Stimulated activated CD8-positive, alpha-beta memory T cell treated with anti-CD3 and anti-CD28 coated beads, Interleukin-7, amount 100 ng/mL, for 1 hour (primary cell): ENCODE measurements at places on chromosomes 3 and 15.

GRCh38 chr15:31216215-31216911, 110.3 kb upstream of the KLF13 start:
- DNase-seq: no peak

DNA sequence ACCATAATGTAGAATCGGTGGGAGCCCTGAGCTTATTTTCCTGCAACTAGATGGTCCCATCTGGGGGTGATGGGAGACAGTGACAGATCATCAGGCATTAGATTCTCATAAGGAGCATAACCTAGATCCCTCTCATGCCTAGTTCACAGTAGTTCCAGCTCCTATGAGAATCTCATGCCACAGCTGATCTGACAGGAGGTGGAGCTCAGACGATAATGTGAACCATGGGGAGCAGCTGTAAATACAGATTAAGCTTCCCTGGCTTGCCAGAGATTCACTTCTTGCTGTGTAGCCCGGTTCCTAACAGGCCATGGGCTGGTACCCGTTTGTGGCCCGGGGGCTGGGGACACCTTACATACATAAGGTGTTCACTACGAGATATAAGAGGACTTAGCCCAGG, 67.5 kb upstream of the LRRFIP2 start:
- no peak for DNase-seq

DNA sequence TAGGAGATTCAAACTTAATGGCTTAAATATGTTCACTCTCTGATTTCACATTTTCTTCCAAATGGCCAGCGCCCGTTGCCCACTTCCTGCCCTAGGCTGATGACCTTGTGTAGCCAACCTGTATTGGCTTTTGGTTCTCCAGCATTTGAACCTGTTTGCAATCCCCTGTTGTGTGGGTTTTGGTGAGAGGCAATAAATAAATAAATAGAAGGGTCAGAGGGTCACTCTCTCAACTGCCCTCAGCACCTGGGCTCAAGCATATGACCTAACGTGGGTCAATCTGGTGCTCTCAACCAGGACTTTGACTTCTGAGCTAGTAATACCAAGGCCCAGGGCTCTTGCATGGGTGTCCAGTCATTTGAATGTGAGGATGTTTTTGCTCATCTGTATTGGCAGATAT, 1.8 kb upstream of the SRP14 start:
- DNase-seq: no peak

DNA sequence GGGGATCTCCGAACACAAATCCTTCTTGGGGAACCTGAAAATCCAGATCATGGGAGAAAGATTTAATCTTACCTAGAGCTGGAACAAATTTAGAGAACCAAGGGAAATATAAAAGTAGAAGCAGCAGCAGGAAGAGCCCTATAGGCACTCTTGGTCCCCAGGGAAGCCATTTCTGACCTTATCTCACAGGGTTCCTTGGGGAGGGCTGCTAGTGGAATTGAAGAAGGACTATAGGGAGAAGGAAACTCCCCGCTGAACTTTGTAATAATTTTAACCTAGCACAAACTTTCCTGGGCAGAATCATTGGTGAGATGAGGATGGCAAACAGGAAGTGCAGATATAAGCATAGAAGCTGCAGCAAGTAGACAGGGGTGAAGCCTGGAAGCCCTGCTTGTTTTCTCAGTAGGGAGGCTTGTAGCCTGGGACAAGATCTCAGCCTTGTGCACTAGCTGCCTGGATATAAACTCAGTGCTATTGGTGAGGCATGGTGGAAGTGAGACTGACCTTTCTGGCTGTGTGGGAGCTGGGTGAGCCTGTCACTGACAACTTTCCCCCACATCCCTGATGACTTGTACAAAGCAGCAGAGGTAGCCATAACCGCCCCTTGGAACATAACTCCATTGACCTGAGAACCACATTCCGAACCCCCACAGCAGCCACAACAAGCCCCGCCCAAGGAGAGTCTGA, 343.0 kb upstream of the TGFBR2 start:
- DNase-seq: no peak

DNA sequence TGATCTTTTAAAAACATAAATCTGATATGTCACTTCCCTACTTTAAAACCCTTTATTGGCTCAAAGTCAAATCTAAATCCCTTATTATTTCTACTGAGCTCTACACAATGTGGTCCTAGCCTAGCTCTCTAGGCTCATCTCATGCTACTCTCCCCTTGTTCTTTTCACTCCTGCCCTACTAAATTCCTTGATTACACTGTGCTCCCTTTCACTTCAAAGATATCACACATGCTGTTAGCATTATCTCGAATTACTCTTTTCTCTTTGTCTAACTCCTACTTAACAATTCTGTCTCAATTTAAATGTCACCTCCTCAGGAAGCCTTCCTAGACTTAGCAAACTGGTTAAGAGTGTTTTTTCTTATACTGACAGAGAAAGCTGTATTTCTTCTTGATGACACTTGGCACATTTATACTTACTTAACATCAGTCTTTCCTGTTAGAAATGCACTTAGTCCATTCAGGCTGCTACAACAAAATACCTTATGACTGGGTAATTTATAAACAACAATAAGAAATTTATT, 102.0 kb downstream of the SCAPER start:
- DNase-seq: no peak

- DNase-seq: no peak
Measured at GRCh38 chr3:9091486-9092235, 128.4 kb upstream of the RAD18 start.

DNA sequence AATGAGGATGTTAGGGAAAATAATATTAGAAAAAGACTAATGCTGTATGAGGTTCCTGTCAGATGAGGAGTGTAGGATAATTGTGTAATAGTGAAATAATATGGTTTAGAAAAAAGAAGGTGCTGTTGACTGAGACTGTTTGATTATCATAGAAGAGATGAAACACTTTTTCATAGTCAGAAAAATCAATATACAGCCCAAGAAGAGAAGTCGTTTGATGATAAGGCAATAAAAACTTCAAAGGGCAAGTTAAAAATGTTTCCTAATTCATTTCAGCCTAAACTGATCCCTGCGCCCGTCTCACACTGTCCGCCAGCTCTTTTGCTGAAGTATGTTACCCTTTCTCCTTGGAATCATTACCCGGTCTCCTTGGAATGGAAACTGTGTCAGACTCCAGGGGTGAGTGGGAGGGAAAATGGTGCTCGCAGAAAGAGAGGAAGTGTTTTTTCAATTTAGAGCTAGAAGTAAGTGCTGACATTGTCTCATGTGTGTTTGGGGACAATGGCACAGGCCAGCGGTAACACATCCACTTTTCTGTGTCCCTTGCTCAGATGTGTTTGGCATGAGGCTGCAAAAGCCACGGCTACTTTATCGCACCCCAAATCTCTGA, 23.6 kb downstream of the DUT start:
- DNase-seq: no peak

DNA sequence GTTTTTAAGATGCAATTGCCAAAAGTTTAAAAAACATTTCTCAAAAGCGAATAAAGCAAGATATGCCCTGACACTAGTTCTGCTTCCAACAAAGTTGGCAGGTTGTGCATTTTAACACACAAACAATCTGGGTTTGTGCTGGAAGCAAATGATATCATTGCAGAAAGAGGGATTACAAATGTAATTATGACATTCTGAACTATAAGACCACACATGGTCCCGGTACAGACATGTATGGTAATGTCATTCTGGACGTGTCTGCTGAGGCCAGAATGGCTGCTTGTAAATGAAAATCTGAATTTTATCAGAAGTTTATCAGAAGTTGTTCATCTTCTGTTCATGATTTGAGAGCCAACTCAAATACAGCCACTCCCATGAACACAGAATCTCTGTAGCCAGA, 10.7 kb downstream of the TMC3 start:
- DNase-seq: no peak

GRCh38 chr15:77607894-77608261, 24.8 kb downstream of the LINGO1 start:
- no peak for DNase-seq

DNA sequence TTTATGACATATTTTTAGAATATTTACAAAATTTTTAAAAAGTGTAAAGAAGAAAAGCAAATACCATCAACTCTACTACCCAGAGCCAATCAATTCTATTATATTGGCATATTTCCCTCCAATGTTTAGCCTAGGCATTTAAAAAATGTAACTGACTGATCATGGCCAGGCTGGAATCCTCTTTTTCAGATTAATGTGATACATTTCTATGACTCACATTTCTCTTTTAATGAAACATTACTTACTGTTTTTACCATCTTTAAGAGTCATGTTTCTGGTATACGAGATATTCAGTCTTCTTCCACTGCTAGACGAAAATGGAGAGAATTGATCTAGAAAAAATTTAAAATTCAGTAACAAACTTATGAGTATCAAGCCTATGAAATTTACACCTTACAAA, 53.4 kb upstream of the DCUN1D1 start:
- no peak for DNase-seq

GRCh38 chr15:82894971-82895520, 57.5 kb downstream of the HOMER2 start:
- no peak for DNase-seq

- DNase-seq: no peak
Measured at GRCh38 chr3:41357271-41357670, 158.0 kb downstream of the CTNNB1 start.

- DNase-seq: no peak
Measured at GRCh38 chr15:26038693-26039092, 175.6 kb upstream of the ATP10A start.

- no peak for DNase-seq
Measured at GRCh38 chr3:39413691-39414420, 7.3 kb downstream of the RPSA start.

DNA sequence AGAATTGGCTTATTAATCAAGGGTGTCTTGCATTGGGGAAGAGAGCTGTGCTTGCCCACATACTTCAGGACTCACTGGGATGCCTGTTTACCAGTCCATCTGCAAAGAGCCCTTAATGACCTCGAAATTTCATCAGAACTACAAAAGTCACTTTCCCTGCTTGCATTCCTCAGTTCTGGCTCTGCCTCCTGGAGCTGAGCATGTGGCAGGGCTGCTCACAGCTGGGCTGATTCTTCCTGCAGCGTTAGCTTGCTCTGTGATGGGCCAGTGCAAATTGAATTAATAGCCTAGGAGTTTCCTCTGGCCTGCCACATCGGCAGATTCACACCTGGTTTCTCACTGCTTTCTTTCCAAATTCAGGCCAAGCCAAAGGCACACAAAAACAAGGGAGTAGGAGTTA, 108.9 kb downstream of the DUT start:
- no peak for DNase-seq

GRCh38 chr3:11559816-11560633, 83.7 kb downstream of the VGLL4 start:
- no peak for DNase-seq

DNA sequence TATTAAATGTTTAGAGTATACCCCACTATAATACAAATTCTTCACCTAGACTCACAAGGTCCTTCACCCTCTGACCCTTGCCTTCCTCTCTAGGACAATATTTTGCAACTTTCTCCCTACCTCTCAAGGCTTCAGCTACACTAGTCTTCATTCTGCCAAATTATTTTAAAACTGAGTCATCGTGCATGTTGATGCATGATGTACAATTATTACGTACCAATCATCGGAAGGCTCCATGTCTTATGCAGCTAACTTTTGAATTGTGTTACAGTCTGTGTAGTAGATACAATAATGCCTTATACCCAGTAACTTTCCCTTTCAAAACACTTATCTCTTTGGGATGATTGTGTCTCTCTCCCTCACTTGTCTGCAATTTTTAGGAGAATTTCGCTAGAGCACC, 98.5 kb upstream of the ROBO2 start:
- DNase-seq: no peak

DNA sequence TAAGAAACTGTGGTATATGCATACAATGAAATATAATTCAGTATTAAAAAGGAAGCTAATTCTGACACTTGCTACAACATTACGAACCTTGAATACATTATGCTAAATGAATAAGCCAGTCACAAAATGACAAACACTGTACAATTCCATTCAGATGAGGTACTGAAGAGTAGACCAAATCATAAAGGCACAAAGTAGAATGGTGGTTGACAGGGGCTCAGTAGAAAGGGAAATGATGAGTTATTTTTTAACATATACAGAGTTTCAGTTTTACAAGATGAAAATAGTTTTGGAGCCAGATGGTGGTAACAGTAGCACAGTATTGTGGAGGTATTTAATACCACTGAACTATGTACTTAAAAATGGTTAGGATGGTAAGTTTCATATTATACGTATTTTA, 254.6 kb upstream of the RBMS3 start:
- DNase-seq: no peak

- DNase-seq: no peak
Measured at GRCh38 chr3:188796122-188796631, 375.6 kb upstream of the TPRG1 start.

DNA sequence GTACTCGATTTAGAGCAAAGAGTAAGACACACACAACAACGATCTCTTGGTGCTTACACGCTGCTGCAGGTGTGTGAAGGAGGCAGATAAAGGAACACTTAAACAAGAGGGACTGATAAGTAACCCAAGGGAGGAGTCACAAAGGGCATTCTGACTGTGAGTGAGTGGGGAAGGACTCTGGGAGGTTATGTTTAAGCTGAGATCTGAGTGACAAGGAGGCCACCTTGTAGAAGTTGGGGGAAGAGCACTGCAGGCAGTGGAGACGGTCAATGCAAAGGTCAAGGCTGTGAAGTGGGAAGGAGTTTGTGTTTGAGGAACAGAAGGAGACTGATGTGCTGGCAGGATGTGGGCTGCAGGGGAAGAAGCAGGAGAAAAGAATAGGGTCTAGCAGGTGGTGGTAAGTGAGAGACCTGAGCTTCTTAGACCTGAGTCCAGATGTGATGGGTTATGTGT, 63.1 kb downstream of the LPP start:
- DNase-seq: no peak

DNA sequence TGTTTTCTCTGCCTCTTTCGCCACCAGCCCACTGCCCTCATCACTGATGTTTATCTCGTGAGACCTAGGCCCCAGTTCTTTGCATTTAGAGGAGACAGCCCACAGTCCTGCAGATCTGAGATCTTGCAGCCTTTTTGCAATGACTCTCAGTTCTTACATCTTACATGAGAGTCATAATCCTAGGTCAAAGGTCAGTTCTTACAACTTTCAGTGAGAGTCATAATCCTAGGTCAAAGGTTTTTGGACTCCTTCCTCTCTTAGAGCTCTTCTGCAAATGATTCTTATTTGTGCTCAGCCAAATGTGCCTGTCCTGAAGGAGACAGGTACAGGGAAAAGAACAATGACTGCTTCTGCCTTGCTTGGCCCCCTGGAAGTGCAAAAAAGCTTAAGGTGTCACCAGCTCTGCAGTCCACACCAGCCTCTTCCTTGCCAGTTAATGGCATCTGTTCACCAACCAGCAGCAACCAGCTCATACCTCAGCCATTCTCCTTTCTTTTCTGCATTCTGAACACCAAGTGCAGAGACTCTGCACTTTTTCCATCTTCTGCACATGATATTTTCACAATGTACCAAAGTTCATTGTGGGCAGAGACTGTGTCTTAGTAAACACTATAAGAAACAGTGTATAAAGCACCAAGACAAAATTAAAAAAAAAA, 67.1 kb downstream of the ABHD5 start:
- DNase-seq: no peak

GRCh38 chr15:100824211-100824610, 55.4 kb upstream of the ALDH1A3 start:
- DNase-seq: no peak

- no peak for DNase-seq
Measured at GRCh38 chr3:123377243-123377740, 71.6 kb downstream of the ADCY5 start.

- DNase-seq: no peak
Measured at GRCh38 chr3:103992469-103992868, 1374.2 kb upstream of the ALCAM start.

- DNase-seq: no peak
Measured at GRCh38 chr3:49173116-49173791, 1.9 kb downstream of the KLHDC8B start.
